Activated CD8-positive, alpha-beta memory T cell treated with anti-CD3 and anti-CD28 coated beads for 4 hours (primary cell): ENCODE measurements at places on chromosomes 11 and 22.

- no peak for DNase-seq
Measured at GRCh38 chr11:115611343-115611742, 107.1 kb upstream of the CADM1 start.

DNA sequence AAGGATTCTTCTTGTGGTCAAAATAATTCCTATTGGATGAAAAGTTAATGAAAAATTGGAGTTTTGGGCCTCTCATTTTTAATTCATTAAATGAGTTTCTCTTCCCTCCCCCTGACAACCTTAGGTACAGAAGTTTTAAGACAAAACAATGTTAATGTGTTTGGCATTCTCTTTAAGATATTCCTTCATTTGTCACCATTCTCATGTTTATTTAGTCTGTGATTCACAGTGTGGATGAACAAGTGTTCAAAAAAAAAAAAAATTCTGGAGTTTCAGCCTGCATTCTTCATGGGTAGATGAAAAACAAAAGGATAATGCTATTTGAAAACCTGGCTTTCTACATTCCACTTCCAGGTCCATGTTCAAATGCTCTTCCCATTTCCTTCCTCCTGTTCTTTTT, 172.6 kb upstream of the LUZP2 start:
- DNase-seq, result no peak

- no peak for DNase-seq
Measured at GRCh38 chr11:13635804-13636203, 32.7 kb upstream of the FAR1 start.

DNA sequence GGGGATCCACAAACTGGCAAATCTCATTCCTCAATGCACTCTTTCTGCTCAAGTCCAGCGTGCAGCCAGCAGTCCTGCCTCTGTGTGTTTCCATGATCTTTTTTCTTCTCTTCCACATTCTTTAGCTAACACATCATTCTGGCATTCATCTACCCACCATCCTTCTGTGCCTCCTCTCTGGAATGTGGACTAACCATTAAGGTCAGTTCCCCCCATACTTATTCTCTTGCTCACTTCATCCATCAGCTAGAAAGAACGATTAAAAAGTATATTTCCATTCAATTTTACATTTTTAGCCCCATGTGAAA, 7.8 kb downstream of the KIRREL3 start:
- DNase-seq, result no peak

- DNase-seq, result no peak
Measured at GRCh38 chr11:72238040-72238450, 5.9 kb downstream of the PHOX2A start.

DNA sequence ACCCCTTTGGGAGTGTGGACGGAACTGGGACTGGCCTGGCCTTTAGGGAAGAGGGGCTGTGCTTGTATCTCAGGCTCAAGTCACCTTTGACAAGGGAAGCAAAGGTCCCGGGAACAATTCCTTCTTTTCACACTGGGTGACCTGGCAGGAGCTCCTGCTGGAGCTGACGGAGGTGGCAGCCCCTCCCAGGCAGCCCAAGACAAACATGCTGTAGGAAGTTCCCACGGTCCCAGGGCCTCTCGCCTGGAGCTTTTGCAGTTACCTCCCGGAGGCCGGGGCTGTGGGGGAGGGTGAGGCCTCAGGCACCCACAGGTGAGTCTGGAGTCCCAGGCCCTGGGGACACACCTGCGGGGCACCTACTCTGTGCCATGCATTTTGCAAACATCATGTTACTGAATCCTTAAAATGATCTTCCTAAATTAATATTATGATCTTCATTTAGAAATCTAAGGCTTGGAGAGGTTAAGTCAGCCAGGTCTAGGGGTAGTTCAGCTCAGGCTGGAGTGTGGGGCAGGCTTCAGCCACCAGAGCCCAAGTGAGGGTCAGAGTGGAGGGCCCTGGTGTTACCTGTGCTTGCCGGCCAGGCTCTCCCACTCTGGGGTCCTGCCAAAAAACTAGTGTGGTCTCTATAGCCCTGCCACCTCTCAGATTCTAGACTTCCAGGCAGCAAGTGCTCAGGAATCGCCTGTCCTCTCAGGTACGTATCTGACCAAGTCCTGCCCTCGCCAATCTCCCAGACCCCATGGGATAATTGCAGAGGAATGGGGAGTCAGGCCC, 15.7 kb upstream of the MYEOV start:
- no peak for DNase-seq

DNA sequence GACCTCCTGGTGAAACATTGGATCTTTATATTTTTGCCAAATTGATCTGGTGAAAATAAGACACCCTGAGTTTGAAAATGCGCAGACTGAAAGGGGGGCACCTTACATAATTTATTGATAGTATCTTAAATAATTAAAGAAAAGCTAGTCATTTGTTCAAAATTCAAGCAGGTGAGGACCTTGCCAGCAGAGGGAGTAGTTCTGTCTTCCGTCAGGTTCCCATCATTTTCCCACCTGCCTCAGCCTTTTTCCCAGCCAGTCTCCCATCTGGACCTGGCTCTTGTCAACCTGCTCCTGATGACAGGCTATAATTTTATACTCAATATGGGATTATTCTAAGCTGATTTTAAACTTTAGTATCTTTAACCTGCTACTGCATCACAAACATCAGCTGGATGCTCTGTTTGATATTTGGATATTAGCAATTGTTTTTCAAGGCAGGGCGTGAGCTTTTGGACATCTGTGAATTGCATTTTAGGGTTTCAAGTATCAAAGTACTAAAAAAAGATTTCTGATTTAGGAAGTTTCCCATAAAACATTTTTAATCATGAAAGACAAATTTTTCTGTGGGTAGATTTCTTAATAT, 132.0 kb downstream of the ELP4 start:
- DNase-seq, result no peak

- DNase-seq, result no peak
Measured at GRCh38 chr22:50316114-50317065, 8.9 kb upstream of the PLXNB2 start.

GRCh38 chr22:49660321-49660720, 167.4 kb downstream of the BRD1 start:
- no peak for DNase-seq

DNA sequence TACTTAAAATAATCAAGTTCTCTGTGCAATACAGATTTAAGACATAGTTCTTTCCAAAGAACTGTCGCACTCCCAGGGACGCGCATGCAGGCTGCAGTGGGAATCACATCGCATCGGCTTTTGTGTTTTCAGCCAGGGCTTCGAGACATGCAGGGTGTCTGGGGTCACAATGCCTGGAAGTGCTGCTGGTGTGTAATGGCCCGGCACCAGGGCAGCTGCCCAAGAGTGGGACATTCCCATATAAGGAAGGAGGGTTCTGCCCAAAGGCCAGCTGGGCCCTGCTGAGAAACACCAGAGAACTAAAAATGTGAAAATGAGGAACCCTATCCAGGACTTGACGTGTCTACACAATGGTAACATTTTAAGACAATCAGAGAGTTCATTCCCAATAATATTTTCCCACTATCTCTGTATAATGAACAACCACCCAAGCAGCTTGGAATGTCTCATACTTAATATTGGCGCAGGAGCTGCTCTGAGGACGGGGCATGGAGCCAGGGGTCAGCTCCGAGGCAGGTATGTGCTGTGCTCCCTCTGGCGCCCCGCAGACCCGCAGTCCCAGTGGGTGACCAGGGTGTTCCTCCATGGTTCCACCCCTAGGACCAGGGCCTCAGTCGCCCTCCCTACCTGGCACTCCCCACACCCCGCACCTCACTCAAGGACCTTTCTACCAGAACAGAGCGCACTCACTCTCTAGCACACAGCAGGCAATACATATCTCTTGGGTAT, 11.3 kb downstream of the MCAT start:
- no peak for DNase-seq

DNA sequence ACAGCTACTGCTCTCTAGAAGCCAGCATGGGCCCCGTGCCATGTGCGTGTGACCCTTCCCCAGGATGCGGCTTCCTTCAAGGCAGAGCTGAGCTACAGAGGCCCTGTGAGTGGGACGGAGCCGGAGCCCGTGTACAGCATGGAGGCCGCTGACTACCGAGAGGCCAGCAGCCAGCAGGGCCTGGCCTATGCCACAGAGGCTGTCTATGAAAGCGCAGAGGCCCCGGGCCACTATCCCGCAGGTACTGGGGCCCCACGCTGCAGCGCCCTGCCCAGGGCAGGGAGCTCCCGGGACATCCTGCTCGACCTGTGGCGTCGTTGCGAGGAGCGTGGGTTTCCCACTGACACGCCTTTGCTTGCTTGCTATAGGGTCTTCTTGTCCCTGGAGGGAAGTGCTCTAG, 34.7 kb downstream of the CTTN start:
- DNase-seq, result no peak

DNA sequence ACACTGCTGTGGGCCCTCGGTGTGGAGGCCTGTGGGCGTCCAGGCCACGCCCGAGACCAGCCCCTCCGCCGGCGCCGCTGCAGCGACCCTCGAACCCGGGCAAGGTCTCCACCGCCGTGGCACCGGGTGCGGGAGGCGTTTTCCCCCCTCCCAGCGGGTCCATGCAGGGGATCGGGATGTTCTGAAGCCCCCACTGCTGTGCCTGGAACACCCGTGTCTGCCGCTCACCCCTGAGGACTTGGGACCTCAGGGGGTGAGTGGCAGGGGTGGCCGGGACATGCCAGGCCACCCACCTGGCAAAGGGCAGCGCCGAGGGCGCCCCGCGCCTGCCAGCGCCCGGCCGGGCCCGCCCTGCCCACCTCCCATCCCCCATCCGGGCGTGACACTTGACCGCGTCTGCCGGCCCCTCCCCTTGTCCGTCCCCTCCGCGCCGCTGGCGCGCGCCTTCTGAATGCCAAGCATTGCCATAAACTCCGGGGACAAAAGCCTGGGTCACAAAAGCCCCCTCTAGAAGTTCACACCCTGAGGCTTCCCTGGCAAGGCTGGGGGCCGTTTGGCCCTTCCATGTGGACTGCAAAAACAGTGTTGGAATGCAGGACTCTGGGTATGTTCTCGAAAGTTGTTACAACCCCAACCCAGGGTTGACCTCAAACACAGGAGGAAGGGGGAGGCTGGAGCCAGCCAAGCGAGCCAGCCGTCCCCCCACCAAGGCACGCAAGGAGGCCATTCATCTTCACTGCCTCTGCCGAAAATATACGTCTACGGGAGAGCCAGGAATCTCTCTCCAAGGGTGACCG, 819 bp upstream of the KCNQ1OT1 start:
- no peak for DNase-seq
